ENCODE measurements at places on chromosomes 16 and 17.
A peak's percentile ranks its signal among the peaks of the same experiment; 100 is the strongest.

DNA sequence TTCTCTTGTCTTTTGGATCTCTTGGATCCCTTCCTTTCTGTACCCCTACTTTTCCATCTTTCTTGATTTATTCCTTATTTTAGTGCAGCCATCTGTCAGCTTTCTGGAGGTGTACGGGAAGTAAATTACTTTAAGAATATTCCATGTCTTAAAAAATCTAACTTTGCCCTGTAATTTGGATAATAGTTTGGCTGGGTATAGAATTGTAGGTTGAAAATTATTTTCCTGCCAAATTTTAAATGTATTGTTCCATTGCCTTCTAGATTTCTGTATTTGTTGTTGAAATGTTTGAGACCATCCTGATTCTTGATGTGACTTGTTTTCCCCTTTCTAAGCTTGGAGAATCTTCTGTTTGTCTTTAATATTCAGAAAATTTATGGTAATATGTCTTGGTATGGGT is 2.1 kb downstream of the DDX19B start:
- DNase-seq = no peak

GRCh38 chr16:53511403-53512280 is 8.6 kb upstream of the AKTIP start:
- no peak for DNase-seq

GRCh38 chr16:66325717-66326376 is 40.6 kb upstream of the CDH5 start:
- DNase-seq = no peak

DNA sequence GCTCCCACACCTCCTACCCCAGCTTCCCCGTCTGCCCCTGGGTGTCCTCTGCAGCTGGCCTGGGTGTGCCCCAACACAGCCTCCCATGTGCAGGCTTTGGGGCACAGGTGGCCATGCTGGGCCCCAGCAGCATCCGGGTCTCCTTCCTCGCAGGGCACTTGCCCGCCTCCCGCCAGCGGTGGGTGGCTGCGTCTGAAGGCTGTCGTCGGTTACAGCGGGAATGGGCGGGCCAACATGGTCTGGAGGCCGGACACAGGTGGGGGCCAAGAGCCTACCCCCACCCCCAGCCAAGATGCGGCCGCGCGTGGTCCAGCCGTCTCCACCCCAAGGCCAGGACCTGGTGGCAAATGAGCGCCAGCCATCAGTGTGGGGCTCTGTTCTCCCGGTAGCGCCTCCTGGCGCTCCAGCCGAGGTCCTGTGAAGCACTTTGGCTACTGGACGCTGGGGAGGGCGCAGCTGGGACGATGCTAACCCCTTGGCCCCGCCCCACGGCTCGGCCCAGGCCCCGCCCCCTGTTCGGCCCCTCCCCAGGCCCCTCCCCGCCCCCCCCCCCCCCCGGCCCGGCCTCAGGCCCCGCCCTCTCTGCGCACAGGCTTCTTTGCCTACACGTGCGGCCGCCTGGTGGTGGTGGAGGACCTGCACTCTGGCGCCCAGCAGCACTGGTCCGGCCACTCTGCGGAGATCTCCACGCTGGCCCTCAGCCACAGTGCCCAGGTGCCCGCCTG is 7.3 kb upstream of the RHOT2 start:
- peak; percentile 97 for DNase-seq

GRCh38 chr17:17994271-17995069 is 21.8 kb downstream of the DRC3 start:
- DNase-seq = peak; percentile 60

- DNase-seq = no peak
Observed at GRCh38 chr17:80665792-80666191, 121.2 kb downstream of the RPTOR start.

DNA sequence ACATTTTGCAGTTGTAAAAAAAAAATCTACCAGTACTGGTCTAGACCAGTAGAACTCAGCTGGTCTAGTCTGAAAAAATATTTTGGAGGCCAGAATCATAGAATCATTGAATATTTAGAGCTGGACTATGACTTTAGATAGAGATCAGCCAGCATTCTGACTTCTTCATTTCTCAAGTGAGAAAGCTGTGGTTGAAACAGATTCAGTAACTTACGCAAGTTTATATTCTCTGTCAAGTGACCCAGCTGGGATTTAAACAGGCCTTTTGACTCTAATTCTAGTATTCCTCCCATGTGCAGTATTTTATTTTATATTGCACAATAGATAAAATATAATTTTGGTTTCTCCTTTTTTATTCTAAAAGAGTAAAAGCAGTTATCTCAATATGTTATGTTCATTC is 4.9 kb downstream of the TNRC6A start:
- peak; percentile 7 for DNase-seq

- DNase-seq = no peak
Observed at GRCh38 chr16:78105517-78105916, 6.1 kb downstream of the WWOX start.

Data from suppressor macrophage treated with lipopolysaccharide for 1 hour (primary cell).